Panc1 (cell line): ENCODE measurements at places on chromosomes 2 and 18.

GRCh38 chr2:182070736-182071135, 85.1 kb downstream of the PPP1R1C start:
- DNase-seq = no peak

GRCh38 chr2:128378231-128379020, 59.8 kb upstream of the HS6ST1 start:
- no peak for DNase-seq

GRCh38 chr2:41940745-41941063, 107.1 kb upstream of the PKDCC start:
- DNase-seq = no peak

GRCh38 chr2:47833516-47833968, 50.6 kb downstream of the MSH6 start:
- no peak for DNase-seq

GRCh38 chr2:64463781-64464180, 9.8 kb downstream of the LGALSL start:
- DNase-seq = no peak

- no peak for DNase-seq
Measured at GRCh38 chr2:30736461-30737325, 70.6 kb downstream of the CAPN13 start.

- no peak for DNase-seq
Measured at GRCh38 chr18:34694591-34695165, 15.4 kb upstream of the DTNA start.

DNA sequence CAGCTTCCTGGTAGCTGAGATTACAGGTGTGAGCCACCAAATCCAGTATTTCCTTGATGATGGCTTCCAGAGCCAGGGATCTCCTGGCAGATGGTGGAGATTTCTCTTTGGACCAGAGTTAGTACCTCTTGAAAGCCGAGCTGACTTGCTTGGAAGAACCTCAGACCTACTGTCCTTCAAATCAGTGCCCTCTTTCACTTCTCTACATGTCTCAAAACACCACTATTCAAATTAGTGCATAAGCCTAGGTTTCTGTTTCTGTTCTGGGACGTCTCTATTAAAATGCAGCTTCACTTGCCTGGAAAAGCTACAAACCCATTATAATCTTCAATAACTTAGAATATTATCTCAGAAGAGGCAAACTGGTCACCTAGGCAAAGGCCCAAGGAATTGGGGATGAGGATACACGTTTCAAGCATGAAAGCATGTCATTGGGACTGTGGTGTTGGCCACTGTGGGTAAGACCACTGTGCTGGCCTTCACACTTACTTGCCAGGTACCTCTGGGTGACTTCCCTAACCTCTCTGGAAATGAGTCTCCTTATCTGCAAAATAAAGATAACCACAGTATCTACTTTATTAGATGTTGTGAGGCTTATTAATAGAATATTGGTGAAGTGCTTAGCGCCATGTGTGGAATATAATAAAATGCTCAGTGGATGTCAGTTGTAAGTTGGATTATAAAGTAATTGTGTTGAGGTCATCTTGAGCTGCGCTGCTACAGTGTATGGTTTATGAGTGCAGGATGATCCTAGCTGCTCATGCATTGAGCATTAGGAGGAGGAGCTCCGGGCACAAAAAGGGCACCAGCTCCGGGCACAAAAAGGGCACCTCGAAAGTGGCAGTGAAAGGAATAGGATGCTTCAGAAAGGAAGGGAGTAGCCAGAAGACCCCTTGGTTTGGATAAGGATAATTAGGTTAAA, 84.5 kb downstream of the DOCK10 start:
- DNase-seq = no peak

- DNase-seq = no peak
Measured at GRCh38 chr18:32019251-32019948, 775 bp downstream of the RNF125 start.

- no peak for DNase-seq
Measured at GRCh38 chr2:236479814-236480213, 89.8 kb upstream of the ACKR3 start.

DNA sequence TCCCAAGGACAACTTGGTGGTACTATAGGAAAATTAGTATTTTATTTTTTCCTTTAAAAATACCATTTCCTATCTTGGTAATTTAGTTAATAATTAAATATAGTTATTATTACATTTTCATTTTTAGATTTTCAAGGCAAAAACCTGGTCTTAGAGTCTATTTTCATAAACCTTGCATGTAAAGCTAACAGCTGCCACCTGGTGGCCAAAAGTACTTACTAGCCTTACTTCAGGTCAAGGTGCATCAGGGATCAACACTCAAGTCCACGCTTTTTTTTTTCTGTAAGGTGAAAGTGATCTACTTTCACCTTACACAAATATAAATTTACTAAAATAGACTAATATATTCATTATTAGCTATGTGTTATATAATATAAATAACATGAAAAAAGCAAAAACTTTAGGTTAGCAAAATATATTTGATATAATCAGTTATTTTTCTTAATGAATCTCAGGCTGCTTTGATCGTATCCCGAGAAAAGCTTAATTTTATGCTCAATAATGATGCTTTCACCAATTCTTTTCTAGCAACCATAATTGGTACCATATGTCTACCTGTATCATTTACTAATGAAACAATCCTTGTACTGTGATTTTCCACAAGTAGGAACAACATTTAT, 62.5 kb downstream of the RELCH start:
- DNase-seq = peak; percentile 35

GRCh38 chr18:57959278-57959677, 84.7 kb upstream of the NEDD4L start:
- DNase-seq = peak; percentile 45

- DNase-seq = no peak
Measured at GRCh38 chr2:86223140-86223926, 24.1 kb downstream of the MRPL35 start.

GRCh38 chr18:73590950-73591349, 556.7 kb downstream of the FBXO15 start:
- DNase-seq = no peak

GRCh38 chr2:109330056-109330455, 201.1 kb downstream of the SH3RF3 start:
- no peak for DNase-seq

DNA sequence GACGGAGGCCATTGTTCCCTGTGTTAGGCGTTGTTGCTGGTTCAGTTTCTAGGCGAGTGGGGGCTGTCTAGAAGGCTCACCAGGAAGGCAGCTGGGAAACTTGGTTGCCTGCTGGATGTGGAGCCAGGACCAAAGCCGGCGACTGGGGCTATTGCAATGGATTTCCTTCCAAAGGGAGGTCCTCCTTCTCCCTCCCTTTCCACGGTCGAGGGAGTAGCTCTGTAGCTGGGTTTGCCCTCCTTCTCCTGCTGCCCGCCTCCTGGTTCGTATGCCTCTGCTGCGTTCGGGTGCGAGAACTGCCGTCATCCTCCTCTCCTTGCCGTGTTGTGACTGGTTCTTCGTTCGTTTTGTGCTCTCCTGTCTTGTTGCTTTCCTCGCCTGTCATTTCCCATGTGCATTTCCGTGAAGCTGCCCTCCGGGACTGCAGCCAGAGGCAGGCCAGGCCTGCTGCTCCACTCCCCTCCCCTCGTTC, 203.4 kb downstream of the NEDD4L start:
- no peak for DNase-seq

- DNase-seq = no peak
Measured at GRCh38 chr2:235268535-235268934, 225.3 kb upstream of the AGAP1 start.

- no peak for DNase-seq
Measured at GRCh38 chr2:184113696-184114403, 484.5 kb upstream of the ZNF804A start.

DNA sequence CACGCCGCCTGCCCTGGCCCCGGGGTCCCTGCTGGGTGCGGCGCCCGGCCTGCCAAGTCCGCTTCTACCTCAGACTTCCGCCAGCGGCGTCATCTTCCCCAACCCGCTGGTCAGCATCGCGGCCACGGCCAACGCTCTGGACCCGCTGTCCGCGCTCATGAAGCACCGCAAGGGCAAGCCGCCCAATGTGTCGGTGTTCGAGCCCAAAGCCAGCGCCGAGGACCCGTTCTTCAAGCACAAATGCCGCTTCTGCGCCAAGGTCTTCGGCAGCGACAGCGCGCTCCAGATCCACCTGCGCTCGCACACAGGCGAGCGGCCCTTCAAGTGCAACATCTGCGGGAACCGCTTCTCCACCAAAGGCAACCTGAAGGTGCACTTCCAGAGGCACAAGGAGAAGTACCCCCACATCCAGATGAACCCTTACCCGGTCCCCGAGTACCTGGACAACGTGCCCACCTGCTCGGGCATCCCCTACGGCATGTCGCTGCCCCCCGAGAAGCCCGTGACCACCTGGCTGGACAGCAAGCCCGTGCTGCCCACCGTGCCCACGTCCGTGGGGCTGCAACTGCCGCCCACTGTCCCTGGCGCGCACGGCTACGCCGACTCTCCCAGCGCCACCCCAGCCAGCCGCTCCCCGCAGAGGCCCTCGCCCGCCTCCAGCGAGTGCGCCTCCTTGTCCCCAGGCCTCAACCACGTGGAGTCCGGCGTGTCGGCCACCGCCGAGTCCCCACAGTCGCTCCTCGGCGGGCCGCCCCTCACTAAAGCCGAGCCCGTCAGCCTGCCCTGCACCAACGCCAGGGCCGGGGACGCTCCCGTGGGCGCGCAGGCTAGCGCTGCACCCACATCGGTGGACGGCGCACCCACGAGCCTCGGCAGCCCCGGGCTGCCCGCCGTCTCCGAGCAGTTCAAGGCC, 13.7 kb downstream of the SALL3 start:
- DNase-seq = no peak

GRCh38 chr18:2970772-2971659, 41.9 kb downstream of the LPIN2 start:
- DNase-seq = no peak

- DNase-seq = no peak
Measured at GRCh38 chr2:21818212-21818795, 694.5 kb downstream of the TDRD15 start.

- DNase-seq = no peak
Measured at GRCh38 chr18:70194227-70194890, 11.1 kb downstream of the RTTN start.

- no peak for DNase-seq
Measured at GRCh38 chr2:1701556-1702185, 42.6 kb downstream of the PXDN start.

GRCh38 chr2:219881851-219882250, 254.4 kb downstream of the SLC4A3 start:
- DNase-seq = no peak

DNA sequence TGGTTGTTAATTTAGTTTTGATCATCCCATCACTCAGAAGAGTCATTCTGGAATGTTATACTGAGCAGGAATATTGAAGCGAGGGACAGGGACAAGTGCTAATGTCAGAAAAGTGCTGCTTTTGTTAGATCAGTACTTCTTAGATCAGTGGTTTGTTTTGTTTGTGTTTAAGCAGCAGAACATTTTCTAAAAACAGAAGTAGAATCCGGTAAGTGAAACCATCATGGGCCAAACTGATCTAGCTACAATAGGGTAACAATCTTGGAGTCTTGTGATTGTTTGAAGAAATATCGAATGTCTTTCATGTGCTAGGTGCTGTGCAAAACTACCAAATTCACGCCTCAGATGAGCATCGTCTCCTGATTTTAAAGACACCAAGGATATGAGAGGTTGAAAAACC, 45.1 kb upstream of the SEC11C start:
- no peak for DNase-seq

GRCh38 chr2:47715552-47715951, 67.4 kb upstream of the MSH6 start:
- no peak for DNase-seq

DNA sequence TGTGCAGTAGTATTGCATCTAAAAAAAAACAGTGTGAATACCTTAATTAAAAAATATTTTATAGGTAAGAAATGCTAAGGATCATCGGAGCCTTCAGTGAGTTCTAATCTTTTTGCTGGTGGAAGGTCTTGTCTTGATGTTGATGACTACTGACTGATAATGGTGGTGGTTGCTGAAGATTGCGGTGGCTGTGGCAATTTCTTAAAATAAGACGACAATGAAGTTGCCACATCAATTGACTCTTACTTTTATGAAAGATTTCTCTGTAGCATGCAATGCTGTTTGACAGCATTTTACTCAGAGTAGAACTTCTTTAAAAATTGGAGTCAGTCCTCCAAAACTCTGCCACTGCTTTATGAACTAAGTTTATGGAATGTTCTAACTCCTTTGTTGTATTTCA, 36.2 kb downstream of the GLS start:
- no peak for DNase-seq

GRCh38 chr18:10074728-10075127, 160.9 kb downstream of the VAPA start:
- DNase-seq = no peak

GRCh38 chr18:31609886-31610285, 18.2 kb downstream of the TTR start:
- DNase-seq = no peak

- no peak for DNase-seq
Measured at GRCh38 chr18:36382854-36383253, 85.3 kb downstream of the FHOD3 start.

DNA sequence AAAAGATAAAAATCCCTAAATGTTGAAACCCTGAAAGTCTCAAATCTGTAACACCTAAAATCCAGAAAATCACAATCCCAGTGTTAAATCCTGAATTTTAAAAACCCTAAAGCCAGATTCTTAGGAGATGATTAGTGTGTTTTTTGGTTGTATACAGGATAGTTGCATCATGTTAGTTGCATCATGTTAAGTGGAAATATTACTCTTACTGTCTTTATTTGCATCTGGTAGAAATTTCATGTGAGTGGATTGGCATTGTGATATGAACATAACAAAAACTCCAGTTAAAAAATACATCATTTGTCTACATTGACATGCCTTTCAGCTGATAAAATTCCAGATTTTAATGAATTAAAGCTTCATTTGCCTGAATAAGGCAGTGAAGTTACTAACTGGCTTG, 683.1 kb upstream of the ACVR2A start:
- no peak for DNase-seq

- DNase-seq = no peak
Measured at GRCh38 chr2:237351046-237351445, 62.9 kb downstream of the COL6A3 start.

DNA sequence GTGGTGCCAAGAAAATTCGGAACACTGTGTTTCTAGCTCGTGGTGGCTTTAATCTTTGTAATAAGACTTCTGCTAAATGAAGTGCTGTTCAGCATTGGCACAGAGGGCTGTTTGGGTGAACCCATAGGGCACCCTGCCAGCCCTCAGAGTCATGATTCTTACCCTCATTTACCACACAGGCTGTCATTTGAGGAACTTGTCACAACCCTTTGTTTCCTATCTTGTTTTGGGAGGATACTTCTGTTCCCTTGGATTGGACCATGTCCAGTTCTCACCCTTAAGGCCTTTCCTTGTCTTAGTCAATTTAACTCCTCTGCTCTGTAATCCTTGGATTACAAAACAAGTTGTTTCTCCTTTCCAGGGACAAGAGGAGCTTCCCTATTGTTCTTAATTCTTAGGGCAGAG, 225.7 kb downstream of the MTX2 start:
- no peak for DNase-seq

- DNase-seq = no peak
Measured at GRCh38 chr2:51813247-51813646, 781.3 kb upstream of the NRXN1 start.

- DNase-seq = no peak
Measured at GRCh38 chr2:108164318-108164717, 75.5 kb upstream of the SULT1C3 start.

GRCh38 chr2:45145073-45145899, 136.0 kb upstream of the SIX2 start:
- no peak for DNase-seq
